Activated naive CD4-positive, alpha-beta T cell treated with anti-CD3 and anti-CD28 coated beads, Interleukin-2, amount 50 U/mL, for 16 hours (primary cell): ENCODE measurements at places on chromosomes 5 and 9.
A peak's percentile ranks its signal among the peaks of the same experiment; 100 is the strongest.

GRCh38 chr5:133919148-133920136 lies 49.0 kb downstream of the C5orf15 start:
- no peak for DNase-seq

- peak; percentile 45 for DNase-seq
Observed at GRCh38 chr9:113523421-113524141, 60.1 kb downstream of the RGS3 start.

DNA sequence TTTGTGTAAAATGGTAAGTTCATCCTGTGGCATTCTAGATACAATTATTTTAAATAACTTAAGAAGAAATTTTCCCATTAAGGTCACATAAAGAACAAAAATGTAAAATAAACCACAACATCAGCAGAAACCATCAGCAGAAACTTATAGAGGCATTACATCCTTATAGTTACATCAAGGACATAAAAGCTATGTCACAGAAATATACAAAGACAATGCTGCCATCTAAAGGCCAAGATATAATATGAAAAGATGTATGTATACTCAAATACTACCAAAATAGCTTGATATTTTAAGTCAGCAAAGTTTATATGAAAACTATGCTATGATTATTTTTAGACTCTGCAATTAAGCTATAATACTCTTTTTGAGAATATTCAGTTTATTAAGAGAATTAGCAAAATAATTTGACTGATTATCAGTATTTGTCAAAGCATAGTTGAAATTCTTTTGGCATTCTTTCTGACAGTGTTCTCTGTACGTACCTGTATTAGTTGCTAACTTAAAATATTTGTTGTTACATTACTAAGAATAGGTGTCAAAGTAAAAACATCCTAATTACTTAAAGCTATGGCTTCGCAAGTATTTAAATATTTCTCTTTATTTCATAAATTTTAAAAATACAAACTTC lies 36.2 kb downstream of the FBXL17 start:
- DNase-seq = no peak

- DNase-seq = no peak
Observed at GRCh38 chr5:139271201-139272027, 22.1 kb upstream of the MATR3 start.

DNA sequence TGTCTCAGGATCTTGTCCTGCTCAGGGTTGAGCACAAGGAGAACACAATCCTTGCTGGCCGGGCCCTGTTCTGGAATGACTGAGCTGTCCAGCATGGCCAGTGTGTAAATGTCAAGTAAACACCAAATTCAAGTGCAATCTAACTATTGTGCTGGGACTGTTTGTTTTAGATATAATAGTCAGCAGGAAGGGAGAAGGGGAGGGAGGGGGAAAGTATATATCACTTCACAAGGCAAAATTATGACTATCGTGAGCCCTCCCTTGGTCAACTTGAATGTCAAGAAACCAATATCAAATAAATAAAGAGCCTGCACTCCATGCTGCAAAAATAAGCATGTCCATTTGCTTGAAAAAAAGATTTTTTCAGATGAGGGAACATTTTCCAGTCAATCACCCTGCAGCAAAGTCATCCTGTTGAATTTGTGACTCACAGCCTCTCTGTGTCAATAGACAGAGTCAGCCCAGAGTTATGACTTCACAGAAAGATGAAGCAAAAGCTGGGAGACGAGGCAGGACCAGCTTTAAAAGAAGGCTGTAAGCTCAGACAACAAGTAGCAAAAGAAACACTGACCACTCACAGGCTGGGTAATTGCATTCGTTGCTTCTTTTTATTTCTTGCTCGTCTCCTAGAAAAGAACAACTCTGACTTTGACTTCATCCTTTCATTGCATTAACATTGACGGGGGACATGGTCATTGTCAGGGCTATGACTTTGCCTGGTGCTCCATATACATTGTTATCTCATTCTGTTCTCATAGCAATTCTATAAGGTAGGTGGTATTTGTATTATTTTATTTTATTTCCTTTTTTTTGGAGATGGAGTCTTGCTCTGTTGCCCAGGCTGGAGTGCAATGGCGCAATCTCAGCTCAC lies 15.3 kb upstream of the KLF4 start:
- DNase-seq = no peak

GRCh38 chr5:79702606-79703380 lies 13.2 kb downstream of the CMYA5 start:
- DNase-seq = peak; percentile 34

GRCh38 chr9:12922224-12922866 lies 147.5 kb downstream of the LURAP1L start:
- no peak for DNase-seq

- DNase-seq = no peak
Observed at GRCh38 chr5:176644294-176644693, 3.0 kb upstream of the TSPAN17 start.

DNA sequence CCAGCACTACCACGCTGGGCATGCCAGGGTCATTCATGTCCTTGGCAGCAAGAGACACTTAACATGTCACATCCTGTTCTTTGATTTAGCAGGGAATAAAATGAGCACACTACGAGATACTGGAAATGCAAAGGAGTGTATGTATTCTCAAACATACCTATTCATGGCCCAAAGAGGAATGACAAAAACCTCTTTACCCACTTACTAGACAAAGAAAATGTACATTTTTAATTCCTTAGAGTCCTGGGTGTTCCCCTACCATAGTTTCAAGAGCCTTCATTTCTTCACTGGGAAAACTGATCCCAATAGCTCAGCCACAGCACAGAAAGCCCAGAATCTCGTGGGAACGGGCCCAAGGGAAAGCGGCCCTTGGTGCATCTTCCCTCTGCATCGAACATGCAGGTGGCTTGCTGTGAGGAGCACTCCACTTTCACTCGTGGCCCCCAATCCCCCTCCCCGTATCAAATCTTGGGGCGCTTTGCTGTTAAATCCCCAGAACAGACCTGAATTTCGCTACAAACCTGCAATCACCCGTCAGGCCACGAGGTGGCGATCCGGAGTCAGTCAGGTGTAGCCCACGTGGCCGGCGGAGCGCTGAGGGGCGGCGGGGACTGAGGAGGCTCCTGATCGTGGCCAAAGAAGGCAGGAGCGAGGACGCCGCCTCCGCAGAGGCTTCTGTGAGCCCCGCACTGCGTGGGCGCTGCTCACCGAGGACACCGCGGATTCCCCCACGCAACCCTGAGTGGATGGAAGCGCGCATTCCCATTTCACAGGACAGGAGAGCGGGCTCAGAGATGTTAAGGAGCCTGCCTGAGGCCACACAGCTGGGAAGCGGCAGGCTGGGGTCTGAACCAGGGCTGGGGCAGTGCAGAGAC lies 91.4 kb downstream of the LMX1B start:
- DNase-seq = peak; percentile 88

DNA sequence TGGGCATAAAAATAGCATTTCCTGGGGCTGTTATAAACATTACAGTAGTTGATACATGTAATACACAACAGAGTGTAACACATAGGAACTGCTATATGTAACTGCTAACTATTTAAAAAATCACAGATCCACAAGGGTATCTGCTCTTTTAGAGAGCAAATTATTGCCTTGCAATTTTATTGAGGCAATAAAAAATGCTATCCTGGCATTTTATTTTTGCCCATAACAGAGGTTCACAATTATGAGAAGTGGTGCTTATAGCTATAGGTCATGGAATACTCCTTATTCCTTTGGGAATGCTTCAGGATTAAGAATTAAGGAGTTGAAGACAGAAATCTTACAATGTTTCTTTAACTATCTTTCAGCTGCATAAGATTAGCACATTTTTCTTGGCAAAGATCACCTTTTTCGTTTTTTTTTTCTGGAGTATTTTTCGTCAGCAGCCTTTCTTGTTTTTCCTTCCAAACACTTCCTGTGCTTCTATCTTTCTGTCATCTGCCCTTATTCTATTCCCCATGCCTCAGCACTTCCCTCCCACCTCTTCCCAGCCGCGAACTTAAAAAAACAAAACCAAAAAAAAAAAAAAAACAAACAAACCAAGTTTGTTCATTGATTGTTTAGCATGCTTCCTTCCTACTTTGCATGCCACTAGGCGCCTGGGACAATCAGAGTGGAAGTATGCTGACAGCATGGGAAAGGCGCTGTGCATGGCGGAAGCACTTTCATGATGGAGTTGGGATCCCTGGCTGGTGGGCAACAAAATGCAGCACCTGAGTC lies 264.2 kb downstream of the MAST4 start:
- no peak for DNase-seq

DNA sequence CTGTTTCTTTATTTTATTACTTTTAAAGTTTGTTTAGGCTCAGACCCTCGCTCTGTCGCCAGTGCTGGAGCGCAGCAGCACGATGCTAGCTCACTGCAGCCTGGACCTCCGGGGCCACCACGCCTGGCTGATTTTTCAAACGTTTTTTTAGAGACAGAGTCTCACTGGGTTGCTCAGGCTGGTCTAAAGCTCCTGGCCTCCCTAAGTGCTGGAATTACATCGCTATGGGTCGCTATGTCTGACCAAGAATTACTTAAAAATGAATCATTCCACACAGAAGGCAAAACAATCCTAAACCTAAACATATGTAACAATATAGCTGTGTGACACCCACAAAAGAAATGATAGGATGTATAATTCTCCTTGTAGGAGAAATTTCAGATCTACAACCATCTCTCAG lies 86.9 kb upstream of the SIMC1 start:
- DNase-seq = no peak

- DNase-seq = no peak
Observed at GRCh38 chr9:27527702-27528075, 1.9 kb downstream of the MOB3B start.

- DNase-seq = no peak
Observed at GRCh38 chr5:6431214-6432195, 17.2 kb upstream of the UBE2QL1 start.

DNA sequence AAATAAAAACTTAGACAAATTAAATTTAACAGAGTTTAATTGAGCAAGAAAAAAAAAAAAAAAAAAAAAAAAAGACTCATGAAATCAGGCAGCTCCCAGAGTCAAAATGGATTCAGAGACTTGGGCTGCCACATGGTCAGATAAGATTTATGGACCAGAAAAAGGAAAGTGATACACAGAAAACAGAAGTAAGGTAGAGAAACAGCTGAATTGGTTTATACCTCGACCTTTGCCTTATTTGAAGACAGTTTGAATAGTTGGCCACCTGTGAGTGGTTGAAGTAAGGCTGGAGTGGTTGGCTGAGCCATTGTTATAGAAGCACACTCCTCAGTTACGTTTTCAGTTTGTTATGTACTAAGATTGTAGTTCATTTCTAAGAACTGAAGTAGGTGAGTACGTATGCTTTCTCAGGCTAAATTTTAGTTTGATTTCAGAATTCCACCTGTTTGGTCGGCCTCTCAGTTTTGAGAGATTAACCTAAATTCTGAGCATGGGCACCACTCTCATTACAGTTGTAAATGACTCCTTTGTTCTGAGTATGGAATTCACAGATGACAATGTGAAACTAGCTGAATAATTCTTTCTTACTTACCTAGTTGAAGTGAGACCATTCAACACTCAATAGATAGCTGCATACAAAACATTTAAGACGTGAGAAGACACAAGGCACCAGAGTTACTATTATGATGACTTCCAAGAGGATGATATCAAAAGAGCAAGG lies 149.0 kb downstream of the AOPEP start:
- no peak for DNase-seq

GRCh38 chr5:113329981-113330380 lies 104.8 kb downstream of the TSSK1B start:
- no peak for DNase-seq

- DNase-seq = no peak
Observed at GRCh38 chr5:54366707-54367106, 56.3 kb upstream of the ARL15 start.

DNA sequence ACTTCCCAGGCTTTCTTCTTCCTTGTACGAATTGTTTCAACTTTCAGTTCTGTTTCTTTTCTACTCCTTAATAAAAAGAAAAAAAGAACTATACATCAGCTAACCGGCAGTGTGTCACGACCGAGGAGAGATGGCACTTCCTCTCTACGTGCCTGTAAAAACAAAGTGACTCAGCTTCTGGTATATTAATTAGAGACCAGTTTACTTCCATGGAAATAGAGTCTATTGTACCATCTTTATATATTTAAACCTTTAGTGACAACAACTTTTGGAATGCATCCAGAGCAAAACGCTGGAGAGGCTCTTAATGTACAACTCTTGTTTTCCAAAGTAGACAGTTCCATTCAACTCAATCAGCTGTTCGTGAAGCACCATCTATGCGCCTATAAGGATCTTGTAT lies 94.5 kb upstream of the LIFR start:
- no peak for DNase-seq

- DNase-seq = peak; percentile 75
Observed at GRCh38 chr5:103562453-103563157, at the start of gene NUDT12. Gene NUDT12, minus strand, starts transcription at chr5:103562789. Its CDS starts 2,541 bp downstream, at chr5:103560248.

GRCh38 chr5:150589862-150590601 lies 50.4 kb upstream of the SYNPO start:
- DNase-seq = no peak

GRCh38 chr9:124291801-124292396 lies 34.1 kb downstream of the NEK6 start:
- no peak for DNase-seq

DNA sequence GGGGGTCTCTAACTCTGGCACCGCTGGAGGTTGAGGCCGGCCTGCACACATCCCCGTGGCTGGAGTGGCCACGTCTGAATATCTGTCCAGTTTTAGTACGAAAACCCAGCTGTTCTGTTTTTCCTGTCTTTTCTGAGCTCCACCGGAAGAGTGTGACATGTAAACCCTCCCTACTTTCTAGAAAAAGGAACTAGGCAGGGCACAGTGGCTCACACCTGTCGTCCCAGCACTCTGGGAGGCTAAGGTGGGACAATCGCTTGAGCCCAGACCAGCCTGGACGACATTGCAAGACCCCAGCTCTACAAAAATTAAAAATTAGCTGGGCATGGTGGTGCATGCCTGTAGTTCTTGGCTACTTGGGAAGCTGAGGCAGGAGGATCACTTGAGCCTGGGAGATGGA lies 8.2 kb upstream of the PHYKPL start:
- no peak for DNase-seq

DNA sequence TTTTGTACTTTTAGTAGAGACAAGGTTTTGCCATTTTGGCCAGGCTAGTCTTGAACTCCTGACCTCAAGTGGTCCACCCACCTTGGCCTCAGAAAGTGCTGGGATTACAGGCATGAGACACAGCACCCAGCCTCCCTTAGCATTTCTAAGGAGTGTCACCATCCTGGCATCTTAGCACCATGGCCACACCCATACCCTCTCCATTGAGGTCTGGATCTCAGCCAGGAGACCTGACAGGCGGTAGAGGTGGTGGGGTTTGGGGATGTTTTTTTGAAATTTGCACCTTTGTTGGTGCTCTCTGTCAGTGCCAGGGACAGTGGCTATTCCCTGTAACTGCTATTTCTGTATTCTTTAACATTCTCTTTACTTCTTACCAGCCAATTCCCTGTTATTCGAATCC lies 72.5 kb downstream of the TRIM36 start:
- DNase-seq = no peak

GRCh38 chr9:109972026-109972882 lies 192.3 kb downstream of the PALM2AKAP2 start:
- DNase-seq = no peak

DNA sequence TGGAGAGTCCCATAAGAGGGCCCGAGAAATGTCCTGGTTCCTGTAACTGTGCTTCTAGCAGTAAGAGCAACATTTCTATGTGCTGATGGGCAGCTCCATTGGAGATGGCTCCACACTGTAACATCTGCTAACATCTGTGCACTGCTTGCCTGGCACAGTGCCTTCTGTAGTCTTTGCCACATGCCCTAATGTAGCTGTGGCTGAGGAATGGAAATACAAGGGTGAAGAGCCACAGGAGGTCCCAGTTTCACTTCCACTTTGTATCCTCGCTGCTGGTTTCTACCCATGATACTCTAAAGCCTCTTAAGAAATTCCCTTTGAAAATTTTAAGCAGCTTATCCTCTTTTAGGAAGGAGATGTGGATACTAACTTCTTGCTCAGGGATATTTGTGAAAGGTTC lies 97.4 kb downstream of the HOMER1 start:
- DNase-seq = no peak
